ENCODE measurements at places on chromosomes 3 and 15. TPM values are rescaled to one million over a fixed set of nuclear protein-coding genes. Genes with fewer than 3 reads are reported as not detected.
A peak's percentile ranks its signal among the peaks of the same experiment; 100 is the strongest.

GRCh38 chr3:71130471-71131374, 452.8 kb downstream of the FOXP1 start:
- peak overlapping the region; percentile 50 for H3K4me3 ChIP-seq
- H3K27me3 ChIP-seq = no peaks in the 10 kb centered on the region
- H3K36me3 ChIP-seq = no peaks in the 10 kb centered on the region
- peak; percentile 70 for DNase-seq

Gene BTLA
- total RNA-seq = 0.17 TPM

DNA sequence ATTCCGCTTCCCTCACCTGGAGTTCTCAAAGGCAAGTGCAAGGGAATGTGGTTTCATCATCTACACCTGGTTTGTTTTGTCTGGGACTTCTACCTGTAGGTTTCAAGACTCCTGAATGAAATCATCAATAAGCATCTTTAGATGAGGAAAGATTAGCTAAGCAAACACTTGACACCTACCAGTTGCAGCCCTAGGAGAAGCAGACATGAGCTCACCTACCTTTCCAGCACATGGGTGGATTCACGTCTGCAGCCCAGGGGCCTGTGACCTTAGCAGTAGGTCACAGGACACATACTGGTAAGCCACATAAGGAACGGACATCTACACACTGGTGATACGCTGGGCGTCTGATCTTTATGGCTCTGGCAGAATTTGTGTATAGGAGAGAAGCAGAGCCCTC, 26.7 kb downstream of the SLCO2A1 start:
- no peaks in the 10 kb centered on the region for H3K27me3 ChIP-seq
- H3K4me1 ChIP-seq = no peaks in the 10 kb centered on the region
- no peaks in the 10 kb centered on the region for H3K36me3 ChIP-seq

- no peak overlapping the region for H3K4me3 ChIP-seq
- H3K27ac ChIP-seq = no peak overlapping the region
- H3K27me3 ChIP-seq = no peaks in the 10 kb centered on the region
- no peak for DNase-seq
- peaks cover 6% of the 10 kb centered on the region for H3K4me1 ChIP-seq
- H3K36me3 ChIP-seq = no peaks in the 10 kb centered on the region
Observed at GRCh38 chr15:83690676-83691075, 36.8 kb downstream of the ADAMTSL3 start.

DNA sequence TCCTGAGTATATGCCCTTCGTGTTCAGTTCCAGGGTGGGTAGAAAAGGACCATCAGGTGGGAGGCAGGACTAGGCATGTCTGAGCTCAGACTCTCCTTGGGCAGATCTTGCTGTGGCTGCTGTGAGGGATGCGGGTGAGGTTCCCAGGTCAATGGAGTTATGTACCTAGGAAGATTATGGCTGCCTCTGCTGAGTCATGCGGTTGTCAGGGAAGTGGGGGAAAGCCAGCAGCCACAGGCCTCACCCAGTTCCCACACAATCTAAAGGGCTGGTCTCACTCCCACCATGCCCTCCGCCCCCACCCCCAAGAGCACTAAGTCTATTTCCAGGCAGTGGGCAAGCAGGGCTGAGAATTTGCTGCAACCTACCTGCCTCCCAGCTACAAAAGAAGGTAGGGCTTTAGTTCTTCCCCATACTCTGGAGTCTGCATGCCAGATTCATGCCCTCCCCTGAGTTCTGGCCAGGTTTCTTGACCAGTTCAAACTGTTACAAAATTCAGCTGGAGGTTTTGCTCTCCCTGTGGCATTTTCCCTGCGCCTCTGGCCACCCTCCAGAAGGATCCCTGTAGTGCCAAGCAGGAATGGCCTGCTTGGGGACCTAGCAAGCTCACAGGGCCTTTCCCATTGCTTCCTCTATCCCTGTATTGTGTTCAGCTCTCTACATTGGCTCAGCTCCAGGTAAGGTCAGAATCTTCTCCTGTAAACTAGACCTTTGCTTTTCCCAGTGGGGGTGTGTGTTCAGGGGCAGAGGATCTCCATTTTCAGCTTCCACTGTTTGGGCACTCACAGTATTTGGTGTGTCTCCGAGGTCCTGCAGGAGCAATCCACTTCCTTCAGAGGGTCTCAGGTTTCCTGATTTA, 12.7 kb upstream of the TMCO5A start:
- no peak overlapping the region for H3K4me3 ChIP-seq
- H3K4me1 ChIP-seq = no peaks in the 10 kb centered on the region
- no peak for DNase-seq

DNA sequence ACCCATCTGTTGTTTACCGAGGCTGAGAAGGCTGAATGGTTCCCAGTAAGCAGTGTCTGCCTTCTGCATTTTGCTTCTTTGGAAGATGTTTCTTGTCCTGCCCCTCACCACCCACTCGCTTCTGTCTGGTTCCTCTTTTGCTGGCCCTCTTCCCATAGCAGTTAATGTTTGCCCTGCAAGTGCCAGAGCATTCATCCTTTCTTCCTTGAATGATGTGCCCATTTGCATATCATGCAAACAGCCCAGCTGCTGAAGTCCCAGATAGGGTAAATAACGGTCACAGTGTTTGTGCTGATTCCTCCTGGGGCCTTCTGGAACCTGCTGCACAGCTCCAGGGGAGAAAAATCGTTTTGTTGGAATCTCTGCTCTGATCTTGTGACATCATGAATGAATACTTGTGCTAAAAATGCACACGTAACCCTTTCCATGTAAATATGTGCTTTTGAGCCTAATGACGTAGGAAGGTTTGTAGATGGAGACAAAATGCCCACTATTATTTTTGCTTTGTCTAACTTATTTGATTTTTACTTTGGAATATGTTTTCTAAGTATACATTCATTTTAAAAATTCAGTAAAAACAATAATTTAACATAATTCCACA, 381.0 kb downstream of the SOX2 start:
- H3K27ac ChIP-seq = no peak overlapping the region
- H3K27me3 ChIP-seq = no peaks in the 10 kb centered on the region
- no peaks in the 10 kb centered on the region for H3K4me1 ChIP-seq
- no peak overlapping the region for H3K4me3 ChIP-seq
- no peaks in the 10 kb centered on the region for H3K36me3 ChIP-seq

DNA sequence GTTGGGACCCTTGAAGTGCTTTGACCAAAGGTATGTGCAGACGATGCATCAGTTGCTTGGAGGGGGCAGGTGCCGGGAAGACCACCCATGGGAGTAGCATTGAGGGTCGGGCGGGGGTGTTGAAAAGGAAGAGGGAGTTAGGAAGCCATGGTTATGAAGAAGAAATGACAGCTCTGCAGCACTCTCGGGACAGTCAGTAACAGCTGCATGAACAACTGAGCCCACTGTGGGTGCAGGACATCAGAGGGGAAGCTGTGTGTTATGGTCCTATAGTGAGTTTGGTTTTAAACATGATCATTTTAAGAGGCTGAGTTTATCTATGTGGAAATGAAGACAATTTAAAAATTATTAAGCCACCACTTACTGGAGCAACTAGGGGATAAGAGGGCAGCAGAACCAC, 17.6 kb downstream of the ST8SIA2 start:
- H3K36me3 ChIP-seq = no peaks in the 10 kb centered on the region
- no peak overlapping the region for H3K27ac ChIP-seq
- H3K4me3 ChIP-seq = no peak overlapping the region
- no peaks in the 10 kb centered on the region for H3K27me3 ChIP-seq
- H3K4me1 ChIP-seq = no peaks in the 10 kb centered on the region

Gene DIS3L
- 23.4 TPM for total RNA-seq

- DNase-seq = peak; percentile 26
- no peak overlapping the region for H3K4me3 ChIP-seq
- H3K4me1 ChIP-seq = peaks cover 18% of the 10 kb centered on the region
Observed at GRCh38 chr3:158769952-158770740, 31.7 kb upstream of the MFSD1 start.

Gene ZNF619
- 2.1 TPM for total RNA-seq

Gene TGM5
- total RNA-seq = not detected

Gene ACAA1
- 50.4 TPM for total RNA-seq

DNA sequence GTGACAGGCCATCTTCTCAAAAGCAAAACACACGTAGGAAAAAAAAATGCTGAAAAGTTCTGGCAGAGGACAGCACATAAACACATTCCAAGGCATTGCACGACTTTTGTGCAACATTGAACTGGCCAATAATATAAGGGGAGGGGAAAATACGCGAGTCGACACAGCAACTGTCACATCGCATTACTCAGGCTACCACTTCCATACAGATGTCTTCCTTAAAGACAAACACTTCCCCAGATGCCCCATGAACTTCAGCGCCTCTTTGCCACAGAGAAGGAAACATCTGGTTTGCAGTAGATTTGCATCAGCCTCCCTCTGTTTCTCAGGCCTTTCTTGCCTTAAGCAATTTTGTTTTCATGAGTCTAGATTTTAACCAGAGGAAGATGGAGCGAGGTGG, 144.4 kb upstream of the IGF1R start:
- no peaks in the 10 kb centered on the region for H3K36me3 ChIP-seq
- H3K27ac ChIP-seq = no peak overlapping the region
- no peak overlapping the region for H3K4me3 ChIP-seq
- peaks cover 2% of the 10 kb centered on the region for H3K4me1 ChIP-seq
- no peaks in the 10 kb centered on the region for H3K27me3 ChIP-seq

Gene LDHAL6B
- not detected for total RNA-seq

Gene CHAC1
- 0.58 TPM for total RNA-seq

Gene TM6SF1
- total RNA-seq = 0.76 TPM

Gene UTS2B
- total RNA-seq = 0.94 TPM

Gene RARRES1
- total RNA-seq = 49.1 TPM

- no peaks in the 10 kb centered on the region for H3K27me3 ChIP-seq
- no peak overlapping the region for H3K4me3 ChIP-seq
- DNase-seq = no peak
- H3K4me1 ChIP-seq = peaks cover 11% of the 10 kb centered on the region
- no peaks in the 10 kb centered on the region for H3K36me3 ChIP-seq
Observed at GRCh38 chr3:188208516-188208981, 54.6 kb downstream of the LPP start.

Gene CCR3
- not detected for total RNA-seq

- H3K4me3 ChIP-seq = no peak overlapping the region
- no peaks in the 10 kb centered on the region for H3K4me1 ChIP-seq
- H3K36me3 ChIP-seq = no peaks in the 10 kb centered on the region
- no peak for DNase-seq
Observed at GRCh38 chr15:34304613-34305012, 33.0 kb downstream of the SLC12A6 start.

DNA sequence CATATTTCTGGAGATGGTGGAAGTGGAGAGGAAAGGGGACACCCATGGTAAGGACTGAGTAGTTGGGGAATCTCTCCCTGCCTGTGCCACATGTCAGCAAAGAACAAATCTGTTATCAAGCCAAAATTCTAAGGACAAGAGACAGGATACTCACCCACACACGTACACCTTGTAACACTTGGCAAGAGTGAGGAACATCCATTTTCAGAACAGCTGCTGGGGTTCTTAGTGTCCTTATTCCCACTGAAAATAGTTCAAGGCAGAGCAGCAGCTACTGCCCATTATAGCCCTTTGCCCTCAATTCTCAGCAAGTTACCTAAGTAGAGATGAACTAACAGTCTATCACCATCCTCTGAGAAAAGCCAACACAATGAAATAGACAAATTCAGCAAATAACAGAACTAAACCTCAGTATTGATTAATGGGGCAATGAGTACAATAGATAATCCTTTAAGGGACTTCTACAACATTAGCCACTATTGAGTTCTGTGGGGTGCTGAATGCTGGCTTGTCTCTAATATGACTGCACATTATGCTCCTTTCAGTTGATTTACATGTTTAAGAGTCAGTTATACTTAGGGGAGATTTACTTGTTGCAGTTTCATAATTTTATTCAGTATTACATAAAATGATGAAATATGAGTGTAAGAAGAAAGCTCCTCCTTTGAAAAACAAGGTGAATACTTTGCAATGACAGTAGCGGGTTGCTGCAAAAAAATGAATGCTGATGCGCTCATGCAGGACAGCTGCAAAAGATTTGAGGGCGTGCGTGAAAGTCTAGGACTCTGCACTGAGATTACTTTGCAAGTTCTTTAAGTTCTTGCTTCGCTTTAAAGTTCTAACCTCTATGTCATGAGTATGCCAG, 22.4 kb downstream of the SENP5 start:
- H3K27me3 ChIP-seq = no peaks in the 10 kb centered on the region
- DNase-seq = no peak
- no peaks in the 10 kb centered on the region for H3K4me1 ChIP-seq
- no peak overlapping the region for H3K4me3 ChIP-seq

Gene TIGIT
- not detected for total RNA-seq

GRCh38 chr3:85576697-85577200, 618.0 kb downstream of the CADM2 start:
- no peak for DNase-seq
- no peaks in the 10 kb centered on the region for H3K4me1 ChIP-seq
- H3K27me3 ChIP-seq = no peaks in the 10 kb centered on the region
- H3K36me3 ChIP-seq = no peaks in the 10 kb centered on the region

DNA sequence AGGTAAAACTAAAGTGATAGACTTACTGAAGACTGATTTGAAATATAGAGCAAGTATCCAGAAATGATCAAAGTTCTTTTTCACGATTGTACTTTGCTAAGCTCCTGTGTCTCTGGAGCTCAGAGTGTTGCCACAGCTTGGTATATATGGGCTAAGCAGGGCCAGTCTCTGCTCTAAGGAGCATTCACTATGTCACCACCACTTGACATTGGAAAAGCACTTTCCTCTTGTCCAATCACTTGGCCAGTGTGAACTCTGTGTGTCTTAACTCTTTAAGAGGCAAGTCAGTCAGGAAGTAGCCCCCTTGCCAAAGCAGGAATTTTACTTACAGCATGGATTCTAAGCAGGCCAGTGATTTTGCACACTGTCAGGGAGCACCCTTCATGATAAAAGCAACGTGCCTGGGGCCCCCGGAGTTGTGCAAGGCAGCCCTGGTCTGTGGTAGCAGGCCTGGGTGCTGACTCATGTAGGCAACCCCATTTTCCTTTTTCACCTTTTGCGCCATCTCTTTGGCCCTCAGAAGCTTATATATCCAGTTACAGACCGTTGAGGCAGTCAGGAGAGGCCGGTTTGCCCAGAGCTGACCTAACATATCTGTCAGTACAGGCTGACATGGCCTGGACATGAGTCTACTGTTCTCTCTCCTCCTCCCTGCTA, 73.0 kb downstream of the HCN4 start:
- H3K27ac ChIP-seq = no peak overlapping the region
- H3K27me3 ChIP-seq = no peaks in the 10 kb centered on the region
- DNase-seq = no peak
- no peaks in the 10 kb centered on the region for H3K36me3 ChIP-seq
- no peak overlapping the region for H3K4me3 ChIP-seq

Gene ST3GAL6
- 10.7 TPM for total RNA-seq

GRCh38 chr3:2543247-2543646, 444.6 kb downstream of the CNTN4 start:
- H3K27me3 ChIP-seq = no peaks in the 10 kb centered on the region
- no peaks in the 10 kb centered on the region for H3K36me3 ChIP-seq
- H3K4me1 ChIP-seq = no peaks in the 10 kb centered on the region
- H3K4me3 ChIP-seq = no peak overlapping the region
- no peak for DNase-seq

DNA sequence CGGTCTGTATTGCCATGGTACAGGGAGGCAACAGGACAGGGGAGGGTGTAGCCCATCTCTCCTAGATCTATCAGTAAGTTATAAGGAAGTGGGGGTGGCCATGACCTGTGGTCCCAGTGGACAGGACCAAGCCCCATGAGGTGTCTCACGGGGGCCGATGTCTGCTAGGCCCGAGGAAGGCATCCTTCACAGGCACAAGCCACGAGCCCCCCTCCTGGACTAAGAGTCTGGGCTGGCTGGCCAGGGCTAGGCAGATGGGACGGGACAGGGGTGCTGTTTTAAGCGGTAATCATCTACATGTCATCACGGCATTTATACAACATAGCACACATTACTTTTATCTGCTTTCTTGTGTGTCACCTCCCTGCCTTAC, 2.6 kb upstream of the TBC1D2B start:
- no peak for DNase-seq
- H3K27ac ChIP-seq = peak overlapping the region; percentile 20
- no peaks in the 10 kb centered on the region for H3K36me3 ChIP-seq
- no peaks in the 10 kb centered on the region for H3K27me3 ChIP-seq
- no peak overlapping the region for H3K4me3 ChIP-seq
